Neural crest cell (in vitro differentiated cells): ENCODE measurements at places on chromosomes 12 and 14. TPM values are rescaled to one million over a fixed set of nuclear protein-coding genes. Genes with fewer than 3 reads are reported as not detected.

DNA sequence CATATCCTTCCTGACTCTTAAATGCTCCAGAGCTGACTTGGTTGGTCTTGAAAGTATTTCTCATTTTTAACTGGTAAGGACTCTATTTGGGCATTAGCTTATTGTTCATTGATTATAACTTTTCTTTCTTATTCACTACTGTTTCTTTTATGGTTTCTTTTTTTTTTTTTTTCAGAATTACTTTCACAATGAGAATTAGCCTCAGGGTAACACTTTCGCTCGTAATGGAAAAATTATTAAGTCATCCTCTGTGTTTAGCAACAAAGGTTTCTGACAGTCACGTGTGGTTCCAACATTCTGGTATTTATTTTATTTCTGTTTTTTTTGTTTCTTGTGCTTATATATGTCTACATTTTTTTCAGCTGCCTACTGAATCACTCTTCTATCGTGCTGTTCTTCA lies 80.0 kb downstream of the METTL25 start:
- H3K4me3 ChIP-seq, result no peak overlapping the region
- peaks cover 9% of the 10 kb centered on the region for H3K36me3 ChIP-seq
- no peak for DNase-seq
- no peaks in the 10 kb centered on the region for H3K27me3 ChIP-seq

Gene STAT6
- 40.2 and 41.7 TPM in 2 replicates for total RNA-seq

Gene FGD4
- total RNA-seq, result 35.8 and 38.2 TPM in 2 replicates

- H3K27me3 ChIP-seq, result no peaks in the 10 kb centered on the region
- no peak overlapping the region for H3K27ac ChIP-seq
- H3K4me3 ChIP-seq, result no peak overlapping the region
- peaks cover 4% of the 10 kb centered on the region for H3K36me3 ChIP-seq
- no peaks in the 10 kb centered on the region for H3K4me1 ChIP-seq
These were observed 283.2 kb downstream of the NUAK1 start for GRCh38 chr12:105855361-105856047.

Gene SPX
- total RNA-seq, result 0.19 and 0.36 TPM in 2 replicates

- peak within 1 kb of the TSS; percentile 73 for H3K4me3 ChIP-seq
- peaks cover 76% of the 10 kb centered on the region for H3K27me3 ChIP-seq
- no peak for DNase-seq
- peaks cover 10% of the 10 kb centered on the region for H3K36me3 ChIP-seq
- no peak within 1 kb of the TSS for H3K27ac ChIP-seq
These were observed at the start of gene CYP27B1 for GRCh38 chr12:57766464-57767304. TSS of gene CYP27B1 (minus strand) at chr12:57767078. CDS start at chr12:57767041, 37 bp downstream.

Gene MYH7
- total RNA-seq, result 0.05 TPM in 1 of 2 replicates, not detected in the other

GRCh38 chr12:5963515-5963914 lies 18.5 kb upstream of the ANO2 start:
- H3K4me3 ChIP-seq, result no peak overlapping the region
- peaks cover 18% of the 10 kb centered on the region for H3K27me3 ChIP-seq
- no peak overlapping the region for H3K27ac ChIP-seq
- DNase-seq, result no peak
- no peaks in the 10 kb centered on the region for H3K36me3 ChIP-seq
- H3K4me1 ChIP-seq, result peaks cover 13% of the 10 kb centered on the region

DNA sequence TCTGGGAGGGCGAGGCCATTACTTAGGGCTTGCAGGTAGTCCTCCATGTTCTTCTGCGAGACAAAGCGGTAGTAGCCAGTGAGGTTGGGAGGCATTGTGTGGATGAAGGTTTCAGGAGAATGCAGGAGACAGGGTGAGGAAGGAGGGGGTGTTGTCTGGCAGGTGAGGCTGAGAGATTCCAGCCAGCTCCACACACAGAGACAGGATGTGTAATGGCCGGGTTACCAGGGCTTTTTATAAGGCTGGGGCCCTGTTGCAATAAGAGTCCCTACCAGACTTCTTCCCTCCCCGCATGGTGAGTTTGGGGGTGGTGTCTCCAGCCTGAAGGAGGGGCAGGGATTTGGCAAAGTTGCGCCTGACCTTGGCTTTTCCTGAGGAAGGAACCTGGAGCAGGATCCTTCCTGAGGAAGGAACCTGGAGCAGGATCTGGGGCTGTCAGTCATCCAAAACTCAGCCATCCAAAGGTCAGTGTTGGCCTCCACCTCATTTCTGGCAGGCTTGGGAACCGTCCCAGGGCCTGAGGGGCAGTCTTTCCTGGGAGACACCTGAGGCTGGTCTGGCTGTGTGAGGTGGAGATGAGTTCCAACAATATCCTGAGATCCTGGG lies at the start of gene RBP5:
RBP5 (minus strand) TSS at position 209 of the 606 bp plus-strand sequence; CDS start at position 95, 114 bp downstream.
- H3K4me3 ChIP-seq, result peak within 1 kb of the TSS; percentile 92
- H3K27me3 ChIP-seq, result peaks cover 24% of the 10 kb centered on the region
- no peaks in the 10 kb centered on the region for H3K36me3 ChIP-seq
- peaks cover 32% of the 10 kb centered on the region for H3K4me1 ChIP-seq
- DNase-seq, result no peak

Gene CFAP54
- total RNA-seq, result 1.5 and 3.1 TPM in 2 replicates

Gene ABCD2
- 0.70 and 0.80 TPM in 2 replicates for total RNA-seq

Gene GLIPR1L1
- total RNA-seq, result not detected in 2 replicates
